Stimulated activated CD4-positive, alpha-beta T cell treated with anti-CD3 and anti-CD28 coated beads, Interleukin-15, amount 100 ng/mL, for 48 hours (primary cell): ENCODE measurements at places on chromosomes 3 and 15.

DNA sequence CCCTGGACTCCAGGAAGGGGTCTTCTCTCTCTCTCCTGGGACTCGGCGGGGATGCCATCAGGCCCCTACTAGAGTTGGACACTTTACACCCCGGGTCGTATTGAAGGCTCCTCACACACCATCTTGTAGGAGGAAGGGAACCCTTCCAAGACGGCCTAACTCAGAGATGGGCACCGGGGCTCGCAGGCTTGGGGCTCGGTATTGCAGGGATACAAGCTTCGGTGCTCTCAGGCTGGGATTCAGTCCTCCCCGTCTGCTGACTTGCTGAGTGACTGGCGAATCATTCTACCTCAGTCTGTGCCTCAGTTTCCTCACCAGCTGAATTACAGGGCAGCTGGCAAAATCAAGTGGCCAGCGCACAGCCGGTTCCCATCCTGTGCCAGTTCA, 419 bp upstream of the CALML4 start:
- DNase-seq, result no peak

- DNase-seq, result no peak
Observed at GRCh38 chr3:130906374-130906995, 12.6 kb downstream of the ATP2C1 start.

GRCh38 chr3:150762662-150763121, 277 bp downstream of the SIAH2 start:
- DNase-seq, result no peak

- DNase-seq, result no peak
Observed at GRCh38 chr15:35107122-35107521, 22.0 kb upstream of the NANOGP8 start.

- DNase-seq, result no peak
Observed at GRCh38 chr3:72461787-72462186, 386.5 kb downstream of the SHQ1 start.

DNA sequence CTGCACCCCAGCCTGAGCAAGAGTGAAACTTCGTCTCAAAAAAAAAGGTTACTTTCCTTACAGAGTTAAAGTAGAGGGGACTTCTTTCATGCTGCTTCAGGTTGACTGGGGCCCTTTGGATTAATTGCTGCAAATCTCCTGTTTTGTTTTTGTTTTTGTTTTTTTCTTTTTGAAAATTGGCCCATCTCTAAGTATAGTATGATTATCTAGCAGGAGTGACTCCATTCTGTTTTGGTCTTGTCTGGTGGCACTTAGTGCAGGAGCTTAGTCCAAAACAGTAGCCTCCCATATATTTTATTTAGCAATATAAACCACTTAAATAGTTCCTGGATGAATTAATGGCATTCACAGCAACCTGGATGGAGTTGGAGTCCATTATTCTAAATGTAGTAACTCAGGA, 113.0 kb downstream of the RPL22L1 start:
- no peak for DNase-seq

- no peak for DNase-seq
Observed at GRCh38 chr15:27690290-27690689, 408.8 kb downstream of the OCA2 start.

- DNase-seq, result no peak
Observed at GRCh38 chr15:89034305-89034704, 54.0 kb upstream of the ABHD2 start.

GRCh38 chr3:111859061-111859973, at the start of gene PHLDB2:
PHLDB2 (plus strand) TSS chr3:111859265; CDS start chr3:111884078, 24,813 bp downstream.
- DNase-seq, result peak; percentile 43

GRCh38 chr15:70327856-70328678, 230.3 kb upstream of the TLE3 start:
- no peak for DNase-seq

GRCh38 chr15:81977464-81977863, 68.4 kb downstream of the MEX3B start:
- no peak for DNase-seq

- DNase-seq, result no peak
Observed at GRCh38 chr3:61848885-61849284, 287.5 kb downstream of the PTPRG start.

DNA sequence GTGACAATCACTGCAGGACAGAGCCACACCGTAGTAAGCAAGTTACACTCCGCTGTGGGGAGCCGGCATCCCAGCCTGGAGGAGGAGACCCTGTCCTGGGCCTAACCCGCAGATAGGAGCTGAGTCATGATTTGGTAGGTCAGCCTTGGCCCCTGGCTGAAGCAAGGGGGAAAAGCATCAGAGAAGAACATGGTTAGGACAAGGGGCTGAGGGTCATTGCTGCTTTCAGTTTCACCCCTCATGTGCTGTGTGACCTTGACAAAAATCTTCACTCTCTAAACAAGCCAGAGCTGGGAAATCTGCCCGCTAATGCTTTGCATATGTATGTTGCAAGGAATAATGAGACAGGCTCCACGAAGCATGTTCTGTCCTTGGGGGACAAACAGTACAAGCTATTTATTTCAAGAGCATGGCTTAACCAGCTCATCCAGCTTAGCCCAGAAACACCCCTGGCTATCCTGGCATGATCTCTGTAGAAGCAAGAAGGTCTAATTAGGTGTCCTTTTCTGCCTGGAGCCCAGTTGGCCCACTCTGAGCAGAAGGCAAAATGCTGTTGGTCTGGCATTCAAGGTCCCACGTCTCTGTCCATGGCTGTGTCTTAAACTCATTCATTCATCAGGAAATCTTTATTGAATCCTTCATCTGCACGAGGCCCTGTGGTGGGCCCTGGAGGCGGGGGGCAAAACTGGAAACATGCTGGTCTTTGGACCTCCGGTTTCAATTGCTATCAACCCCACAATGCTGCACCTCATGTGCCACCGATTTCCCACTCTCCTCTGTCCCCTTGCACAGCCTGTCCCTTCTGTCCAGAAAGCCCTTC, 221.3 kb upstream of the LYSMD4 start:
- DNase-seq, result no peak

GRCh38 chr3:44969154-44969827, 6.7 kb downstream of the ZDHHC3 start:
- no peak for DNase-seq

DNA sequence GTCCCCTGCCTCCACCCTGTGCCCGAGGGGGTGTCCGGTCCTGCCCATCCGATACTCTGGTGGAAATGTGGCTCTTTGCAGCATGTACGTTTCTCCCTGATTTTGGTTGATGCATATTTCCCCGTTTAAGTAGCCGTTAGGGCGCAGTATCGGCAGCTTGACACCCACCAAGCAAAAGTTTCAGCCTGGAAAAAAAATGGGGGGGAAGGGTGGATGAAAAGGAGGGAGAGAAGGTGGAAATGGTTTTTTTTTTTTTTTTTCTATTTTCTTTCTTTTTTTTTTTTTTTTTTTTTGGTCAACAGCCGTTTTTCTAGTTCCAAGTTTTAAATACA, 1.3 kb downstream of the RAP2B start:
- DNase-seq, result no peak

GRCh38 chr3:36372534-36372935, 7.8 kb upstream of the STAC start:
- DNase-seq, result no peak

DNA sequence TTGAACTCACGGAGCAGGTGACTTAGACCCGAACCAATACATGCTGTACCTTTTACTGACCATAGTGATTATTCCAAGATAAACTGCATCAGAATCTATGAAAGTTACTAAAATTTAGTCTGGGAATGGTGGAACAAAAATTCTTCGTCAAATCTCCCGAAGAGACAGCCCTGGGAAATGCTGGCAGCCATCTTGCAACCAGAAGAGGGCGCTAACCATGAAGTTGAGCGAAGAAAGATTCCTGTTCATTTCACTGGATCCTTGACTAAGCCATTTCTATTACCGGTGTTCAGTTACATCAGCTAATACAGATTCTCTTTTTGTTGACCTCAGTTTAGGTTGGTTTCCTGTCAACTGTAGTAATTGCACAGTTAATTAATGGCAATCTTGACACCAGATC, 199.6 kb downstream of the SLC9A9 start:
- DNase-seq, result no peak

DNA sequence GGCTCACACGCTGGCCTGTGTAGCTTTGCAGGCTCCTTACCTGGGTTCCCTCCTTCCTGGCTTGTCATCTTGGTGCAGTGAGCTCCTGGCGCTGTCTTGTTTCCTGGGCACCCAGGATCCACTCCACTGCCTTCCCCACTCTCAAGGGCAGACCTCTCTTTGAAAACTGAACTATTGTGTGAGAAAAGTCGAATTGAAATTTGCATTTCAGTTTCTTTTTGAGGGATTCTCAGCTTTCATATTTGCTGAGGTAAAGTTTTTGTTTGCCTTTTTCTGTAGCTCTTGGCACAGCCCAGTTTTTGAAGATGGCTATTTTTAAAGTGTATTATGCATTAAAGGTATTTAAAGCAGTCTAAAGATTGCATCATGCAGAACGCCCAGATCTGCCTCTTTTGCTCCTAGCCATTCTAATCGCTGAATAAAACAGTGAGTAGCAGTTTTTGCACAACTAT, 70.1 kb downstream of the CCK start:
- no peak for DNase-seq

- DNase-seq, result no peak
Observed at GRCh38 chr3:149145974-149146373, 16.5 kb downstream of the HPS3 start.

DNA sequence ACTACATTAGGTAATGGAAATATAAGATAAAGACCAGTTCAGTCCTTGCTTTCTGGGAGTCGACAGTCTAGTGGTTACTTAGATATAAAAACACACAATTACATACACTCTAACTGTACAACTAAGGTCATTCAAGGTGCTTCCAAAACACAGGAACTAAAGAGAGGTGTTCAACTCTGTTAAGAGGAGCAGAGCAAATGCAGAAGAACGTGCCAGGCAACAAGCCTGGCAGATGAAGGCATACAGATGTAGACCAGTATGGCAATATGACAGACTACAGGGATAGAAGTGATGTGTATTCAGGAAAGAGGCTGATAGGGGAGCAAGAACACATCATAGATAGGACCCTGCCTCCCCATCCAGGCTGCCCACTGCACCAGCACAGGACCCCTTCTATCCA, 78.3 kb downstream of the CBLB start:
- no peak for DNase-seq

DNA sequence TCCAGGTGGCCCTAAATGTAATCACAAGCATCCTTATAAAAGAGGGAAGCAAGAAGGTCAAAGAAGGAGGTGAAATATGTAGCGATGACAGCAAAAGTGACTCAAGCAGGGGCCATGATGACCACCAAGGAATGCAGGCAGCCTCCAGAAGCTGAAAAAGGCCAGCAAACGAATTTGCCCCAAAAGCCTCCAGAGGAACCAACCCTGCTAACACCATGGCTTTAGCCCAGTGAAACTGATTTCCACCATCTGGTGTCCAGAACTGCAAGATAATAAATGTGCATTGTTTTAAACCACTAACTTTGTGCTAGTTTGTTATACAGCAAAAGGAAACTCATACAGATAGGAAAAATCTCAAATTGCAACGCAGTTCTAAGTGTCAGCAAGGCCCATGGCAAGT, 23.0 kb upstream of the RBSN start:
- no peak for DNase-seq

DNA sequence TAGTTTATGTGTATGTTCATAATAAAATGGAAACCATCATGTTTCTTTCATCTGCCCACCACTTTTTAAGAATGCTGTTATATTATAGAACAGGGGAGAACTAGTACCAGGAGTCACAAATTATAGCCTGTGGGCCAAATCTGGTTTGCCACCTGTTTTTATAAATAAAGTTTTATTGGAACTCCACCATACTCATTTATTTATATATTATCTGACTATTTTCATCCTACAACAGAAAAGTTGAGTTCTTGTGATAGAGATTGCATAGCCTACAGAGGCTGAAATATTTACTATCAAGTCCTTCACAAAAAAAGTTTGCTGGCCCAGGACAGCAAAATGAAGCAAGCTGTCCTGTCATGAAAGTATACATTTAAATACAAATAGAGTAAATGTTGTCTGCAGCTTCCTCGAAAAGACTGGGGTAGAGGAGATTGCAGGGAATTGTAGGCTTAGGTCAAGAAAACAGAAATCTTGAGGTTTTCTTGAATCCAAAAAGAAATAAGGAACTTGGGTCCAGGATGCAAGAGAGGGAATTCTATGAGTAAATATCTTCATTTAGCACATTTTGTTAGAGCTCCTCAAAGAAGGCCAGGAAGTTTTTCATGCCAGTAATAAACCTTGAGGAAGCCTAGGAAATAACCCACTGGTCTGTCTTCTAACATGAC, 41.1 kb downstream of the FILIP1L start:
- DNase-seq, result no peak

- DNase-seq, result no peak
Observed at GRCh38 chr15:51536965-51537574, 85.5 kb downstream of the DMXL2 start.

DNA sequence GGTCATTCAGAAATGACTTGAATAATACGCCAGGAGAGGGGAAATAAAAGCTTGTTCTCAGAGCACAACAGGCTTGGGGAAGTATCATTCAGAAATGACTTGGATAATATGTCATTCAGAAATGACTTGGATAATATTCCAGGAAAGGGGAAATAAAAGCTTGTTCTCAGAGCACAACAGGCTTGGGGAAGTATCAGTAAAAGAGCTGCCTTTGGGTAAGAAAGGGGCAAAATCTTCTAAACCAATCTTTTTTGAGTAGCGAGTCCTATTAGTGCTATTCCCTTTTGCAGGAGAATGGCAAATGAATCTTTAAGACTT, 20.9 kb downstream of the GABRR3 start:
- DNase-seq, result no peak

DNA sequence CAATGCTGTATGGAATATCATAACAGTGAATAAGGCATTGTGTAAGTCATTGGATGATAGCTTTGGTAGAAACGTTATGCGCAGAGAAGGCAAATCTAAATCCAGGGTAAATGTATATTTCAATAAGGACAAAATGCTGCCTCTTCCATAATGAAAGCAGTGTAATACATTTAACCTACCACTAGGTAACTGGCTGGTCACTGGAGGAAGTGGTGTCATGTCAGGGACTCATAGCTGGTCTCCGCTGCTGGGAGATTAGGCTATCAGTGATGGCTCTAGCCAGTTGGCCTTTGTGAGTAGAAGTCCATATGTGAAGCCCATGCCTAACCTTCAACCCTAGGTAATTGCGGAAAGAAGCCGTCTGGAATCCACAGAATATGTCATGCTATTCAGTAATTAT, 140.9 kb downstream of the NLGN1 start:
- no peak for DNase-seq

DNA sequence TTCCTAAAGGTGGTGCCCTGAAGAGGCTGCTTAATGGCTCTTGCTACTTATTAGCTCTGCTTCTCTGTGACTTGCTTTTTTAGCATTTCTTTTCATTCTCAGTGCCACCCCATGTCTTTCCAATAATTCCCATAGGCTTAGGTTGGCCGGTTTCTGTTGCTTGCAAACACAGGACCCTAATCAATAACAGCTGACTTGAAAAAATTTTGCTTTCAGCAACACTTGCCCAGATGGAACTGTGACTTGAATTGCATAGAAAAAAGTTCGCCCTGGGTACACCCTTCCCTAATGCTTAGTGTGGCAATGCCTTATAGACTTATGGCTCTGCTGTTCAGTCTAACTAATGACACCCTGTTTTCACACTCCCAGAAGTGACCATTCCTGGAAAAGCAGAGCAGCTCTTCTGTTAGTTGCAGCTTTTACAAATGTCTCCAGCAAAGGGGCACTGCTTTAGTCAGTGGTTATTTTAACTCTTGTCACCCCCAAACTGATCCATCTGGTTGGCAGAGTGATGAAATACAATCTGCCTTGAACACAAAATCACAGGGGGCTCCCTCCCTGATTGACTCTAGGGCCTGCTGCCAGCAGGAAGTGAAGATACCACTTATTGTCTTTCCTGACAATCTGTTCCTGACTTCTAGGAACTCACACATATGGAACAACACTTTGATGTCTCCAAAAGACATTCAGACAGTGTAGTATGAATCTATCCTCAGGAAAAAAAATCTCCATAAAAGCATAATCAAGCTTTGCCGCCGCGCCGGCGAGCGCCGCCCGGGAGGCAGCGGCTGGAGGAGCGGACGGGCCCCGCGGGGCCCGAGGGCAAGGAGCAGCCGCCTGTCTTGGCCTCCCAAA, 9.7 kb upstream of the SLMAP start:
- DNase-seq, result no peak
